ENCODE measurements at places on chromosomes 5 and 9. TPM values are rescaled to one million over a fixed set of nuclear protein-coding genes. Genes with fewer than 3 reads are reported as not detected.

PCDHA1 gene
- total RNA-seq, result not detected

C1QTNF2 gene
- 9.1 TPM for total RNA-seq

POLR3G gene
- 1.0 TPM for total RNA-seq

AK8 gene
- 0.71 TPM for total RNA-seq

SH3RF2 gene
- total RNA-seq, result 3.1 TPM

ZNF366 gene
- 5.8 TPM for total RNA-seq

AJM1 gene
- 6.2 TPM for total RNA-seq

SRD5A1 gene
- total RNA-seq, result 5.6 TPM

MEF2C gene
- 137 TPM for total RNA-seq

Data from aorta (tissue), 5 donors.